ENCODE measurements at places on chromosomes 7 and 10.

- DNase-seq: no peak
Measured at GRCh38 chr10:132514821-132515520, 22.6 kb upstream of the INPP5A start.

GRCh38 chr10:6699336-6699735, 119.3 kb upstream of the PRKCQ start:
- peak; percentile 46 for DNase-seq

- peak; percentile 34 for DNase-seq
Measured at GRCh38 chr7:36763132-36763816, 39.0 kb upstream of the AOAH start.

- DNase-seq: no peak
Measured at GRCh38 chr7:41738806-41739205, 35.9 kb upstream of the INHBA start.

GRCh38 chr7:40646717-40647116, 511.9 kb downstream of the SUGCT start:
- DNase-seq: no peak

DNA sequence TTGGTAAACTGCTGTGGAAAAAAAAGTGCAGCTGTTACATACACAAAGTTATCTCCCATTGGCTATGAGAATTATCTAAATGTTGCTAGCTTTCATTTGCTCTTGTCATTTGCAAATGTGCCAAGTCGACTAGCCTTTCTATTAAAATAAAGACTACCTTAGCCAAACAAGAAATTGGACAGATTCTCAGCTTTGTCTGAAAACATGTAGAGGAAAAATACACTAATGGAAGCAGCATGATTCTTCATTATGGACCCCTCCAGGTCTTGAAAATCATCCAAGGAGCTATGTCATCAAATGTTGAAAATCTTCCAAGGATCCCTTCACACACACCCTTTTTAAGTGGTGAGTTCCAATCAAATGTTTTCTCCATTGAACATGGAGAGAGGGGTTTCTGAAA, 237.7 kb downstream of the ETV1 start:
- DNase-seq: no peak

DNA sequence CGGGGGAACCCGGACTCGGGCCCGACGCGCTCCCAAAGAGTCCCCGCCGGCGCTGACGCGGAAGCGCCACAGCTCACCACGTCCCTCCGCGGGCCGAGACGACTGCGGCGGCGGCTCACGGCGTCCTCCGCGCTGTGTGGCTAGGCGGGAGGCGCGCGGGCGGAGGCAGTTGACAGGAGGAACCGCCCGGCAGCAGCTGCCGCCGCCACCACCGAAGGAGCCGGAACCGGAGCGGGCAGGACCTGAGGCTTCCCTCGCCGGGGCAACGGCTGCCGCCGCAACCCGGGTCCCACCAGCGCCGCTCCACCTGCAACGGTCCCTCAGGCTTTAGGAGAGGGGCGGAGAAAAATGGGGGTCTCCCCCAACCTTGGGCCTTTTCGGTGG, 334 bp downstream of the ZNF800 start:
- DNase-seq: peak; percentile 70

DNA sequence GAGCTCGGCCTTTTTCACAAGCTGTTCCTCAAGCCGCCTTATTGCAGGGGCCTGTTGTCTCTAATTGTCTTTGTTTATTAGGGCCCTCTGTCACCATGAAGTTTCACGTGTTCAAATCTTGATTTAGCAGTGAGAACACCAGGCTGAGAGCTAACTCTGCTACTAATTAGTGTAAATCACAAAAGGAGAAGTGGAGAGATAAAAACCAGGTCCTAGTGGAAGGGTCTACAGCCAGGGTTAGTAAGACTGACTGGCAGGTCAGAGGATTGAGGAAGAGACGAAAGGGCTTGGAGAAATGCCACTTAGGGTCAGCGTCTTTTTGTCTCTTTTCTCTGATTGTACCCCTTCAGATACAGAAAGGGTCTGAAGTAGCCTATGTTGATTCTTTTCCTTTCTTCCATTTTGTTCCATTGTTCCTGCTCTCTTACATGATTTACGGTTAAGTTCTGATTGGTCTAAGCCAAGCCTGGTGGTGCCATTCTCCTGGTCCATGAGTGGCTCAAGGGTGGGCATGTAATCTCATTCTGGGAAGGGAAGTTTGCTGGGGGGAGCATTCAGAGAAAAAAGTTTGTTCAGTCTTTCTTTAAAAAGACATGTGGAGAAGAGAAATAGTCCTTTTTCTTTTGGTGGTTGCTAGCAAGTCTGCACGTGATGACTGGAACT, 21.3 kb downstream of the SSMEM1 start:
- no peak for DNase-seq

GRCh38 chr10:117631276-117632145, 89.0 kb downstream of the EMX2 start:
- DNase-seq: no peak
